ENCODE measurements at places on chromosomes 12 and 14. TPM values are rescaled to one million over a fixed set of nuclear protein-coding genes. Genes with fewer than 3 reads are reported as not detected.

DNA sequence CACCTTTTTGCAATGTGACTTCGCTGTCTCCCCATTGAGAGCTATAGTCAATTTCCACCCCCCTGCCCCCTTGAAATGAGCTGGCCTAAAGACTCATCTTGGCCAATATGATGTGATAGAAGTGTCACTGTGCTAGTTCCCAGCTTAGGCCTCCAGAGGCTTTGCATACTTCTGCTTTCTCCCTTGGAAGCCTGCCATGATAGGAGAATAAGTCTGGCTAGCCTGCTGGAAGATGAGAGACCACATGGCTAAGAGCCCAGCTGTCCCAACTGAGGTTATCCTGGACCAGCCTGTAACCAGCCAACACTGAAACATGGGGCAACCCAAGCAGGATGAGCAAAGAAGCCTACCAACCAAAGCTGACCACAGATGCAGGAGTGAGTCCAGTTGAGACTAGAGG, 196.9 kb downstream of the GRIN2B start:
- no peak for DNase-seq

DNA sequence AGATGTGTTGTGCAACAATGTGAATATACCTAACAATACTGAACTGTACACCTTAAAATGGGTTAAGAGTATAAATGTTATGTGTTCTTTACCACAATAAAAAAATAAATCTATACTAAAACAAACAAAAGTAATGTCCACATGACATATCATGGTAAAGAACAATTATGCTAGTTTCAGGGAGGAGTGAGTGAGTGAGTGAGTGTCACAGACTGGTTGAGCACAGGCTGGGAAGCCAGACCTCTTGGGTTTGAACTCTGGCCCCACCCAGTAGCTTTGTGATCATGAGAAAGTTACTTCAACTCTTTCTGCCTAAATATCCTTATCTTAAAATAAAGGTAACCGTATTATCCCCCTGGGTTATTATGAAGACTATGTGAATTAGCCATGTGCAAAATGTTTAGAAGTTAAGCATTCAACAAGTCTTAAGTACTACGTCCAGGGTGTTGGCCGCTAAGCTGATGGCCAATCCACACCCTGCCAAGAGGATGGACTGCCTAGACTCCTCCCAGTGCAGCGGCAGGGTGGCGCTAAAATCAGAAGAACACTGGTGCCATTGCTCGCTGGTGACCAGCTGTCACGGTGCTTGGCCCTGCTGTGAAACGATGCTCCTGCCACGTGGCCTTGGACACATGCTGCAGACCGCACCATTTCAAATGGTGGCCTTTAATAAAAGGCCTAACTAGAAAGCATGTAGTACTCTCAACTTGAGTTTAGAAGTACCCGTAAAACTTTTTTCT, 7.3 kb downstream of the SLC2A13 start:
- DNase-seq, result no peak

Gene TAS2R7
- polyA plus RNA-seq, result not detected

Gene CYP46A1
- 3.4 TPM for polyA plus RNA-seq

DNA sequence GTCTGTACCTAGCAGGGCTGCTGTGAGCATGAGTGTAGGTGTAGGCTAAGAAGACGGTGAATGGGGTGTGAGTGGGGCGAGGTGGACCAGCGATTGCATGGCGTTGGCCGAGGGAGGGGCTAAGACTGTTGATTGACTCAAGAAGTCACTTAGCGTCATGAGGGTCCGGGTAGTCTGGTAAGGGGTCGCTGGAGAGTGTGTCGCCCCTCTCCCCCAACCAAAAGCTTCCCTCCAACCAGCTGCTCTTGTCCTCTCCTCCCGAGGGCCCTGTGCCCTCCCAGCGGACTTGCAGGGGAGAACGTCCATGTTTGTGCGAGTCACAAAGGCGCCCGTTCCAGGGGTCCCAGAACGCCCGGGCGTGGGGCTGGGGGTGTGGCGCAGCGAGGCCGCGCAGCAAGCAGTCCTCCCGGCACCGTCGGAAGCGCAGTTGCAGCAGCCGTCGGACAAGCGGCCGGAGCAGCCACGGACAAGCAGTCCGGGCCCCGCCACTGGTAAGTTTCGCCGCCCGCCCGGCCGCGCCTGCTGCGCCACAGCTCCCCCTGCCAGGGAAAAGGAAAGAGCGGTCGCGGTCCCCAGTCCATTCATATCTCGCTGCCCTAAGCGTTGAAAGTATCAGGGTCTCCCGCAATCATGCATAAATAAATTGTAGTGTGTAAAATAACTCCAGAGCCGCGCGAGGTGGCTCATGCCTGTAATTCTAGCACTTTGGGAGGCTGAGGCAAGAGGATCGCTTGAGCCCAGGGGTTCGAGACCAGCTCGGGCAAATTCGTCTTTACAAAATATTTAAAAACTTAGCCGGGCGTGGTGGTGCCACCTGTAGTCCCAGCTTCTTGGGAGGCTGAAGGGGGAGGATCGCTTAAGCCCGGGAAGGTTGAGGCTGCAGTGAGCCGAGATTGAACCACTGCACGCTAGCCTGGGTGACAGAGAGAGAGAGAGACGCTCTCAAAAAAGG, at the start of gene CCDC63:
CCDC63 (plus strand) TSS at position 373 of the 952 bp plus-strand sequence. CDS start 5,968 bp downstream, outside the sequence.
- DNase-seq, result peak; percentile 59

GRCh38 chr12:25755136-25755970, 202.3 kb upstream of the LMNTD1 start:
- no peak for DNase-seq

Gene CCDC38
- polyA plus RNA-seq, result 1.1 TPM

DNA sequence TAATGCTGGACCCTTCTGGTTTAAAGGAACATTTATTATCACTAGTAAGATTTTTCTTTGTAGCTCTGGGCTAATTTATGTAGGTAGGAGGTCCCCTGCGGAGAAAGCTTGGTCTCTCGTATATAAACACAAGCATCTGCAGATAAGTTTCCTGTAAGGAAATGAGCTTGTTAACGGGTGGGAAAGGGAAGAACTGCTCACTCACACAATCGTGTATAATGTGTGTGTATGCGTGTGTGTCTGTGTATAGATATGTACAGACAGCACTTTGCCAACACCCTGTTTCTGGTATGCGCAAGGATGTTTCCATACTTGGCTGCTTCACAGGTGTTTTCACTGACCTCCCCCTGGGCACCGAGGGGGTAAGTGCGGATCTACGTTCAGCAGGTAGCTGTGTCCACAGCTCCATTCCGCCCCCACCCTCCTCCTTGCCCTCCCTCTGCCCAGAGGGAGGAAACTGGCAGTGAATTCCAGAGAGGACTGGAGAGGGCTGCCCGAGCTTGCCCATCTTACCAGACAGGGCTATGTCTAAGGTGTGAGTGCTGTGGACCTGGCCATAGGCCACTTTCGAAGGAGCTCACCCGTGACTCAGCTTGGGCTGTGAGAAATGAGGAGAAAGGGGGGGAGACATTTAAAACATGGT, 65.2 kb downstream of the NINJ2 start:
- no peak for DNase-seq

Gene CACNA1C
- 11.4 TPM for polyA plus RNA-seq

DNA sequence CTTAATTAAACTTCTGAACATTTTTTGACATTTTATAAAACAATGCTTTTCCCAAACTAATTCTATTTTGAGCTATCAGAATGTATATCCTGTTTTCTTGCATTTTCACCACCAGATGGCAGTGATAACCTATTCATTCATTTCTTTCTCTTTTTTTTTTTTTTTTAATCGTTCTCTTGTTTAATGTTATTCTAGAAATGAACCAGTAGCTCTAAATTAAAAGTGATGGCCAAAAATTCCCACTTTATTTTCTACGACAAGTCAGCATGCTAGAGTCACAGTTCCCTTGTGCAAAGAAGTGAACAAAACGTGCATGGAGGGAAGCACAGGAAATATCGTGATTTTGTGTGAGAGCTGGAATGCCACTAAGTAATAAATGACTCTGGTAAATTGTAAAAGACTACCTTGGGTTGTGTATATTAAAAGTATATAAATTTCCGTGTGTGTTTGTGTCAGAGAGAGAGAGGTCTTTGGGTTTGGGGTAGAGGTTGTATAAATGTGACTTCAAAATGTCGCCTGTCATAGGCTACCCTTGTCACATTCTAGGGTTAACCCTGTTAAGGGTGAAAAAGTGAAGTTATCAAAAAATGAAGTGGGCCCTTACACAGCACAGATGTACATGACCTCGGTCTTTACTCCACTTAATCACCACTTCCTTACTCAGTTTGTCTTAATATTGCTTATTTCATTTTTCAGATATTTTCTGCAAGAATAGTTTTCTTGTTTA, 40.4 kb upstream of the LDHB start:
- DNase-seq, result no peak

Gene TAS2R13
- polyA plus RNA-seq, result 0.12 TPM

Gene TAC3
- polyA plus RNA-seq, result 0.80 TPM

GRCh38 chr12:33265033-33265731, 174.4 kb downstream of the SYT10 start:
- DNase-seq, result no peak

Gene PLEKHH1
- 87.7 TPM for polyA plus RNA-seq

Gene IFT81
- 61.2 TPM for polyA plus RNA-seq

Gene IQSEC3
- polyA plus RNA-seq, result 10.8 TPM

- no peak for DNase-seq
Observed at GRCh38 chr12:133130808-133131128, 341 bp downstream of the ZNF10 start.

Gene PTMS
- polyA plus RNA-seq, result 460 TPM

Gene SPPL3
- 86.5 TPM for polyA plus RNA-seq

GRCh38 chr12:71566655-71567054, 97.0 kb downstream of the ZFC3H1 start:
- DNase-seq, result no peak

- DNase-seq, result no peak
Observed at GRCh38 chr12:53077030-53077429, 2.2 kb downstream of the SPRYD3 start.

- no peak for DNase-seq
Observed at GRCh38 chr12:75816897-75817296, 214.7 kb downstream of the PHLDA1 start.

- DNase-seq, result no peak
Observed at GRCh38 chr12:53987787-53988230, 2.9 kb downstream of the HOXC10 start.

DNA sequence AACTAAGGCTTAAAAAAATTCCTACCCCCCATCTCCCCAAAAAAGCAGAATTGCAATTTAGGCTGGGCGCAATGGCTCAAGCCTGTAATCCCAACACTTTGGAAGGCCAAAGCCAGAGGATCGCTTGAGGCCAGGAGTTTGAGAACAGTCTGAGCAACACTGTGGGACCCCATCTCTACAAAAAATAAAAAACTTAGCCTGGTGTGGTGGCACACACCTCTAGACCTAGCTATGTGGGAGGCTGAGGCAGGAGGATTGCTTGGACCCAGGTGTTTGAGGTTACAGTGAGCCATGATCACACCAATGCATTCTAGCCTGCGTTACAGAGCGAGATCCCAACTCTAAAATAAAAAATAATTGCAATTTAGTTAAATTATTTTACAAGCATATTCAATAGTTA, 54.1 kb downstream of the CPM start:
- DNase-seq, result no peak

DNA sequence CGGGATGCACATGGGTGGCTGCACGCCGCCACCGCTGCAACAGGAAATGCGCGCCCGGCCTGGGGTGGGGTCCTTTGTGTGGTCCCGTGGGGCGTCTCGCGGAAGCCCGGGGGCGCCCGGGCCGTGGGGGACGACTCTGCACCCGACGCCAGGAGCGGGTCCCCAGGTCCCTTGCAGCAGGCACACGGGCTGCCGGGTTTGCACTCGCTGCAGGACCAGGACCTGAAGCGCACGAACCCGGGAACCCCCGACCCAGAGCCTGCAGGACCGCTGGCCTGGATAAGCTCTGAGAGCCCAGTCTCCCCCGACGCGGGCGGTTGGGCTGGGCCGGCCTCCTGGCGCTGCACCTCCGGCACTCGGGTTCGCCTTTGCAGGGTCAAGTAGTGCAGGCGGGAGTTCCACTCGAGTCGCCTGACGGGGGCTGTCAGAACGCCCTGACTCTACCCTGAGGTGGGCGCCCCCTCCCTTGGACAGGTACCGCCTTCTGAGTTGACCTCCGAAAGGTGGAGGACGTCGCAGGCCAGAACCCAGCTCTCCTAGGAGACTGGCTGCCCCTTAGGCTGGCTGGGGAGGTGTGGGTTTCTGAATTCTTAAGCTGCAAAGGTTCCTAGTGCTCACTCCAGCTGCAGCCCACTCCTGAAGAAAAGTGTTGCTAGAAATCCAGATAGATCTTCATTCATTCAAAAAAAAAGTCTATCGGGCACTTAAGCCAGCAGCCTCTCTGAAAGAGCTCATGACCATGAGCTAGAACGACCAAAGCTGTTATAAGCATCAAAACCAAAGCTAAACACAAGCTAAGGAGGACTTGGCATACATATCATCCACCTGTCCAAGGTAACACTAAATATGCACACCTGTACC, 68.0 kb downstream of the RNF34 start:
- no peak for DNase-seq

DNA sequence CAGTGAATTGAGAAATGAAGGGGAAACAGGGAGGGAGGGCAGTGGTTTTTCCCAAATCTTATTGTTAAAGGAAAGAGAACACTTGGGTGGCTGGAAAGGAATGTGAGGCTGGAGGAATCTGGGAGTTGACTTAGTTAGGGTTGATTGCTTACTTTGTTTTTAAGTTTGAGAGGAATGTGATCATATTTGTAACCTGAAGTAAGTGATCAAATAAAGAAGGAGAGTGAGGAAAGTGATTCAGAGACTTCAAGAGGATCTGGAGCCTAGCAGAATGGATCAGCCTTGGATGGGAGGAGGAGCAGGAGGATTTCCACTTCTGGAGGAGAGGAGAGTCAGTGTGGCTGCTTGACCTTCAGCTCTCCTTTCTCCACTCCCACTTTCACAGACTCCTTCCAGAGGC, 6.0 kb upstream of the LRP6 start:
- DNase-seq, result no peak

- no peak for DNase-seq
Observed at GRCh38 chr12:26823390-26823789, 9.6 kb downstream of the ITPR2 start.
